Lower lobe of right lung (tissue), 2 donors: ENCODE measurements at places on chromosomes 13 and 19. TPM values are rescaled to one million over a fixed set of nuclear protein-coding genes. Genes with fewer than 3 reads are reported as not detected.

DNA sequence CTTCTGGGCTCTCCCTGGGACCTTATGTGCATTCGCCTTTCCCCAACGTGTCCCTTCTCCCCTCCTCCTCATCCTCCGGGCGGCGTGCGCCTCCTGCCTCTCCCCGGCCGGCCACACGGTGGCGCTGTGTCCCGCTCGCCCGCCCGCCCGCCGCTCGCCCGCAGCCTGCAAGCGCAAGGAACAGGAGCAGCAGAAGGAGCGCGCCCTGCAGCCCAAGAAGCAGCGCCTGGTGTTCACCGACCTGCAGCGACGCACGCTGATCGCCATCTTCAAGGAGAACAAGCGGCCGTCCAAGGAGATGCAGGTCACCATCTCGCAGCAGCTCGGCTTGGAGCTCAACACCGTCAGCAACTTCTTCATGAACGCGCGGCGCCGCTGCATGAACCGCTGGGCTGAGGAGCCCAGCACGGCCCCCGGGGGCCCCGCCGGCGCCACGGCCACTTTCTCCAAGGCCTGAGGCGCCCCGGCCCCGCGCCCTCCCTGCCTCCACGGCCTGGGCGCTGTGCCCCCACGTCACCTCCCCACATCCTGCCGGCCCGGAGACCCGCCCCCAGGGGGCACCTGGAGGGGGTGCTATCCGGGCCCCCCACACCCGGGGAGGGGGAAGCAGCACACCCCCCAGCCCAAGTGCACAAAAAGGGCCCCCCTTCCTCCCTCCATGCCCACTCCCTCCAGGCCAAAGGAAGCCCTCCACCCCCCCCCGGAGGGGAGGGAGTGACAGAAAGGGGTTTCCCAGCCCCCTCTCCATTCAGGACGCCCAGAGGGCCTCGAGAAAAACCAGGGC lies 21.9 kb downstream of the ONECUT3 start:
- H3K27ac ChIP-seq = no peak overlapping the region
- H3K4me3 ChIP-seq = no peak overlapping the region
- DNase-seq = no peak
- H3K27me3 ChIP-seq = peaks cover 78% of the 10 kb centered on the region
- H3K4me1 ChIP-seq = no peaks in the 10 kb centered on the region

- H3K36me3 ChIP-seq = no peaks in the 10 kb centered on the region
- peak; percentile 27 for DNase-seq
- H3K4me3 ChIP-seq = no peak overlapping the region
- H3K27me3 ChIP-seq = no peaks in the 10 kb centered on the region
- no peak overlapping the region for H3K27ac ChIP-seq
These were observed 44.6 kb downstream of the CCL25 start for GRCh38 chr19:8097198-8097597.

- peaks cover 16% of the 10 kb centered on the region for H3K4me1 ChIP-seq
- H3K36me3 ChIP-seq = no peaks in the 10 kb centered on the region
- H3K27ac ChIP-seq = no peak overlapping the region
- no peaks in the 10 kb centered on the region for H3K27me3 ChIP-seq
- DNase-seq = no peak
These were observed 42.5 kb downstream of the IRS2 start for GRCh38 chr13:109743706-109744453.

- peaks cover 93% of the 10 kb centered on the region for H3K4me1 ChIP-seq
- H3K4me3 ChIP-seq = no peak overlapping the region
- DNase-seq = peak; percentile 75
- peak overlapping the region; percentile 39 for H3K27ac ChIP-seq
- H3K27me3 ChIP-seq = no peaks in the 10 kb centered on the region
- peaks cover 92% of the 10 kb centered on the region for H3K36me3 ChIP-seq
These were observed 8.3 kb downstream of the RPS19 start for GRCh38 chr19:41868120-41868988.

DNA sequence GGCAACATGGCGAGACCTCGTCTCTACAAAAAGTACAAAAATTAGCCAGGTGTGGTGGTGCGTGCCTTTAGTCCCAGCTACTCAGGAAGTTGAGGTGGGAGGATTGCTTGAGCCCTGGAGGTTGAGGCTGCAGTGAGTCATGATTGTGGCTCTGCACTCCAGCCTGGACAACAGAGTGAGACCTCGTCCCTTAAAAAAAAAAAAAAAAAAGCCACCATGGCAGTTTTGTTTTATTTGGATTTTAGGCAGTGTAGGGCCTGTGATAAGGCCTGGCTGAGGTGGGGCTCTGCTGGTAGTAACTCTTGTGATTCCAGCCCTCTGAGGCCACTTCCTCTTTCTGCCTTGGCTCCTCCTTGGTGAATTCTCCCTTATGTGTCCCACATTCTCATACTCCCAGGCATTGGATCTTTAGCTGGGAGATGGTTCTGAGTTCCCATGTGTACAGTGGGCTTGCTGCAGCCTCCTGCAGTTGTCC lies 39.2 kb downstream of the GATAD2A start:
- H3K4me1 ChIP-seq = peaks cover 40% of the 10 kb centered on the region
- no peaks in the 10 kb centered on the region for H3K27me3 ChIP-seq
- H3K27ac ChIP-seq = peak overlapping the region; percentile 33
- no peak overlapping the region for H3K4me3 ChIP-seq
- no peak for DNase-seq

GRCh38 chr19:29485293-29485692 lies 40.5 kb upstream of the VSTM2B start:
- H3K36me3 ChIP-seq = no peaks in the 10 kb centered on the region
- no peak overlapping the region for H3K4me3 ChIP-seq
- H3K27ac ChIP-seq = no peak overlapping the region
- H3K27me3 ChIP-seq = peaks cover 11% of the 10 kb centered on the region
- peak; percentile 9 for DNase-seq

DNA sequence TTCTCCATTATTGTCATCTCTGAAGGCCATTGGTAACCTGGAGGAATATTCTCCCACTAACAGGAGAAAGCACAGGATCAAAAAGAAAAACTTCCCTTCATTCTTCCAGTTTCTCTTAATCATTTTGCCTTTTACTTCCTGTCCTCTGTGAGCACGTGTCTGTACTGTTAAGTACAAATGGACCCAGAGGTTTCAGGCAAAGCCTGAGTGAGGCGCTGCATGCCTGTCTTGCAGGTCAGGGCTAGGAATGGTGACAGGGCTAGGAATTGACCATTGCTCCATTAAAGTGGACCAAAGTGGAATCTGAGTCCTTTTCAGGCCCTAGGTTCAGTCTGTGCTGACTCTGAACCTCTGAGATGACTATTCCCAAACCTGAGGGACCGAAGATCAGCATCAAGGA lies 326.7 kb downstream of the SHISA2 start:
- no peaks in the 10 kb centered on the region for H3K27me3 ChIP-seq
- H3K27ac ChIP-seq = no peak overlapping the region
- no peak overlapping the region for H3K4me3 ChIP-seq
- no peaks in the 10 kb centered on the region for H3K36me3 ChIP-seq
- H3K4me1 ChIP-seq = no peaks in the 10 kb centered on the region
- DNase-seq = no peak

GRCh38 chr19:34459614-34460013 lies 21.9 kb upstream of the WTIP start:
- no peak for DNase-seq
- H3K27ac ChIP-seq = no peak overlapping the region
- H3K4me3 ChIP-seq = no peak overlapping the region
- H3K36me3 ChIP-seq = peaks cover 94% of the 10 kb centered on the region
- H3K27me3 ChIP-seq = no peaks in the 10 kb centered on the region

- no peak for DNase-seq
- no peaks in the 10 kb centered on the region for H3K4me1 ChIP-seq
- no peaks in the 10 kb centered on the region for H3K27me3 ChIP-seq
These were observed 136.8 kb downstream of the TBC1D4 start for GRCh38 chr13:75345193-75345592.

DNA sequence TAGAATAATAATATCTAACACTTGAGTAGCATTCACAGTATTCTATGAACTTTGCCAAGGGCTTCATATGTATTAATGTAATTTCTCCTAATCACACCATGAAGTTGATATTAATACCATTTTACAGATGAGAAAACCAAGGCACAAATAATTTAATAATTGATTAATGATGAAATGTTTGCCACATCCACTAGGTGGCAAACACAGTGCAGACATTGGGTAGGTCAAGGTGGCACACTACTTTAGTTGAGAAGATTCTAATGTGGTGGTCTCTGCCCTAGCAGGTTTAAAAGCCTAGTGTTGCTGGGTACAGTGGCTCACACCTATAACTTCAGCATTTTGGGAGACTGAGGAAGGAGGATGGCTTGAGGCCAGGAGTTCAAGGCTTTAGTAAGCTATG lies 412.4 kb downstream of the SUCLA2 start:
- no peaks in the 10 kb centered on the region for H3K27me3 ChIP-seq
- H3K27ac ChIP-seq = no peak overlapping the region
- no peak overlapping the region for H3K4me3 ChIP-seq
- no peak for DNase-seq

- no peak overlapping the region for H3K27ac ChIP-seq
- peaks cover 43% of the 10 kb centered on the region for H3K27me3 ChIP-seq
- H3K4me3 ChIP-seq = no peak overlapping the region
- no peaks in the 10 kb centered on the region for H3K36me3 ChIP-seq
- DNase-seq = no peak
These were observed 16.5 kb downstream of the SHANK1 start for GRCh38 chr19:50702871-50703829.

- no peak overlapping the region for H3K27ac ChIP-seq
- peaks cover 2% of the 10 kb centered on the region for H3K4me1 ChIP-seq
- no peak for DNase-seq
- H3K4me3 ChIP-seq = no peak overlapping the region
- H3K36me3 ChIP-seq = no peaks in the 10 kb centered on the region
- no peaks in the 10 kb centered on the region for H3K27me3 ChIP-seq
These were observed 7.9 kb downstream of the HPN start for GRCh38 chr19:35049456-35049855.

DNA sequence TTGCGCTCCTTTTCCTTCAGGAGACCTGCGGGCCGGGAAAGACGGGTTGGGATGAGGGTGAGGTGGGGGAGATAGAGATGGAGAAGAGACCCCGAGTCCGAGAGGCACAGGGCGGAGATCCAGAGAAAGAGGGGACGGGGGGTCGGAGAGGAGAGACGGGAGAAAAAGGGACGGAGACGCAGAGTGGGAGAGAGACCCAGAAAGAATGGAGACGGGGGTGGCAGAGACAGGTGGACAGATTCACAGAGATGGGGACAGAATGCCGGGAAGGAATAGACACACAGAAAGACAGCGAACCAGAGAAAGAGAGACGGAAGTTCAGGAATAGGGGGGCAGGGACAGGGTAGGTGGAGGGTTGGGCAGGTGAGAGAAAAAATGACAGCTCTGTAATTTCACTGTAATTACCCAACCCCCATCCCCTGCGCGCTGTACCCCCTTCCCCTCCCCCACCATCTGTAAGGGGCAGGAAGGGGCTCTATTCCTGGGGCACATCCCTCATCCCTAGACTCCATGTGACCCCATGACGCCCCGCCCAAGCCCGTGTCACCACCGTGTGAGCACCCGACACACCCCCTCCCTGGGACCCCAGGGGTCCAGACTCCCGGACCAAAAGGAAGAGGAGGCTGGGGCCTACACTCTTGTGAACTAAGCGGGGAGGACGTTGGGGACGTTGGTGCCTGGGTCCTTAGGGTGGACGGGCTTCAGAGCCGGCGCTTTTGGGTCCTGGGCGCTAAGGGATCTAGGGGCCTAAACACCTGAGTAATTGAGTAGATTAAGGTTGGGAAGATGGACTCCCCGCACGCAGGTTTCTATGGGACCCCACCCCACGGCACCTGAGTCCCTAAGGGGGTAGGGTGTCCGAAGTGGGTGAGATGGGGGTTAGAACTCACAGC lies 967 bp downstream of the DBP start:
- peaks cover 22% of the 10 kb centered on the region for H3K36me3 ChIP-seq
- peak overlapping the region; percentile 96 for H3K27ac ChIP-seq
- peaks cover 59% of the 10 kb centered on the region for H3K4me1 ChIP-seq
- no peak for DNase-seq
- no peaks in the 10 kb centered on the region for H3K27me3 ChIP-seq

GRCh38 chr13:109093998-109094397 lies 464.6 kb downstream of the MYO16 start:
- no peak overlapping the region for H3K4me3 ChIP-seq
- no peaks in the 10 kb centered on the region for H3K36me3 ChIP-seq
- no peaks in the 10 kb centered on the region for H3K4me1 ChIP-seq
- no peak overlapping the region for H3K27ac ChIP-seq
- DNase-seq = no peak

CRB3 gene
- 36.3 TPM for total RNA-seq

OBI1 gene
- 9.4 TPM for total RNA-seq

PCDH9 gene
- total RNA-seq = 8.9 TPM

ZNF836 gene
- total RNA-seq = 15.9 TPM

ATP4B gene
- total RNA-seq = not detected

ZNF816 gene
- 12.0 TPM for total RNA-seq

CYP2S1 gene
- total RNA-seq = 11.0 TPM

ZNF415 gene
- 4.0 TPM for total RNA-seq

ZNF600 gene
- 14.9 TPM for total RNA-seq

ZNF880 gene
- 18.3 TPM for total RNA-seq

BEST2 gene
- total RNA-seq = not detected
